ENCODE measurements at places on chromosomes 4 and X.

- DNase-seq: no peak
These were observed 570 bp upstream of the RNF128 start for GRCh38 chrX:106725931-106726330.

DNA sequence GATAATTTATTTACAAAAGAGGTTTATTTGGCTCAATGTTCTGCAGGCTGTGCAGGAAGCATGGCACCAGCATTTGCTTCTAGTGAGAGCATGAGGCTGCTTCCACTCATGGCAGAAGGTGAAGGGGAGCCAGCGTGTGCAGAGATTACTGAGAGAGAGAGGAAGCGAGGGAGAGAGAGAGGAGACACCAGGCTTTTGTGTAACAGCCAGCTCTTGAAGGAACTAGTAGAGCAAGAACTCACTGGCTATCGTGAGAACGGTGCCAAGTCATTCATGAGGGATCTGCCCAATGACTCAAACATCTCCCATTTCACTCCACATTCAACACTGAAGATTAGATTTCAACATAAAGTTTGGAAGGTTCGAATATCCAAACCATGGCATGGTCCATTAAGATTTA lies 12.7 kb downstream of the GUCY1A1 start:
- DNase-seq: peak; percentile 83

- no peak for DNase-seq
These were observed 18.8 kb downstream of the SLC7A11 start for GRCh38 chr4:138223231-138223910.

DNA sequence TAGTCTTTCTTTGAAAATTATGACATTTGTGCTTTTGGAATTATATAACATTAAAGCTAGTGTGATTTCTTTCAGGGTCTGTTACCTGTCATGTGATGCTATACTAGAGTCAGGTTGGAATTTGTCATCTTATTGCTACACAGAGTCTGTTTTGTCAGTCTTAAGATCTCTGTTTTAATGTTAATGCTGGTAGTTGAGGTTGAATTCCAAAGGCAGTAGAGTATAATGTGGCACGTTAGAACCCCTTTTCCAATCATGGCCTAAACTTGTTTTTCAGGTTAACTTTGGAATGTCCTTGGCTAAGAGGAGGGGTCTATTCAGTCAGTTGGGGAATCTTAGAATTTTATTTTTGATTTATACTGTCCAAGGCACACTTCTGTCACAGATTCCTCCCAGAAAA lies 258.5 kb downstream of the PABPC4L start:
- DNase-seq: no peak
